Cortex of kidney (tissue), 1 donor: ENCODE measurements at places on chromosomes 2 and 18.

GRCh38 chr2:217459680-217460405 lies 543.0 kb downstream of the TNS1 start:
- DNase-seq, result no peak

GRCh38 chr2:230060672-230061293 lies 7.9 kb downstream of the SLC16A14 start:
- DNase-seq, result no peak

- no peak for DNase-seq
These were observed 469.9 kb downstream of the SOCS6 start for GRCh38 chr18:70758780-70759179.

DNA sequence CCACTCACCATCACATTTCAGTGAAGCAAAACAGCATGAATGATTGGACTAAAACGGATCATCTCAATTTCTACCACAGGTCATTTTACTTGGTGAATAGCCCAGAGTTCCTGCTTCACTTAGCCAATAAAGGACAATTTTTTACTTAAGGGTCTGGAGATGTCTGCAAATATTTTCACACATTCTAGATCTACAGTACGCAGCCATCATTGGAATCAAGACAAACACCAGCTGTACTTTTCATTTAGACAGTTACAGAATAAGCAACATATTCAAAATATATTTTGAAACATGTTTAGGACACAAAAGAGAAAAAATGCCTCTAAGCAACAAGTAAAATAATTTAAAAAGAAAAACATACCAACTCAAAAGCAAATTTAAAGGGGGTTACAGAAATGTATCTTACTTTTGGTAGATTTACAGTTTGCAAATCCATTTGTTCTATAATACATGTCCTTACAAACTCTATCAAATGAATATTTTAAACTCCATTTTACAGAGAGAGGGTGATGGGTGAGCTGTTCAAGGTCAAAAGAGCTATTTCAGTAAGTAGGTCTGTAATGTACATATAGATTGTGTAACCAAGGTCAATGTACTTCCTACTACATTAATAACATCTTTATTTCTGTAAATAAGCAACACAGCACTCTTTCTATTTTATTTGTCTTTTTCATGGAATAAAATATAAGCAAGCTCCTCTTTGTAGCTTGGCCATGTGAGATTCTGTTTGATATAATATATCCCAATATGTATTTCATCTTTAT lies 13.4 kb downstream of the PPP1R1C start:
- DNase-seq, result no peak

DNA sequence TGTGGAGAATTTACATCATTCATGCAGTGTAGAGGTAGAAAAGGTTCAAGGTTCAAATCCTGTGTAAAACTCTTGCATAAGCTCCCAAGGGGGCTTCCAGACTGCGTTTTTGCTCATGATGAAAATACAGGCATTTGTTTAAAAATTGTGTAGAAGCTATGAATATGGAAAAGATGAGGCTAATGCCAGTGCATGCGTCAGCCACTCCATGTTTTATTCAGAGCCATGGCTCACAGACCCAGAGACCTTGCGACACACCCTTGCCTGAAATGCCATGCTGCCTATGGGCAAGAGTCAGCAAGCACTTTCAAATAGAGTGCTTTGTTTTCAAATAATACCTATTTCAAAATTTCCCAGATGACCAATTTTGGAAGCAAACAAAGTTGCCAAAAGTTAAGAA lies 262.3 kb downstream of the TRIB2 start:
- no peak for DNase-seq

GRCh38 chr2:72949045-72949444 lies 31.7 kb downstream of the EMX1 start:
- DNase-seq, result no peak

DNA sequence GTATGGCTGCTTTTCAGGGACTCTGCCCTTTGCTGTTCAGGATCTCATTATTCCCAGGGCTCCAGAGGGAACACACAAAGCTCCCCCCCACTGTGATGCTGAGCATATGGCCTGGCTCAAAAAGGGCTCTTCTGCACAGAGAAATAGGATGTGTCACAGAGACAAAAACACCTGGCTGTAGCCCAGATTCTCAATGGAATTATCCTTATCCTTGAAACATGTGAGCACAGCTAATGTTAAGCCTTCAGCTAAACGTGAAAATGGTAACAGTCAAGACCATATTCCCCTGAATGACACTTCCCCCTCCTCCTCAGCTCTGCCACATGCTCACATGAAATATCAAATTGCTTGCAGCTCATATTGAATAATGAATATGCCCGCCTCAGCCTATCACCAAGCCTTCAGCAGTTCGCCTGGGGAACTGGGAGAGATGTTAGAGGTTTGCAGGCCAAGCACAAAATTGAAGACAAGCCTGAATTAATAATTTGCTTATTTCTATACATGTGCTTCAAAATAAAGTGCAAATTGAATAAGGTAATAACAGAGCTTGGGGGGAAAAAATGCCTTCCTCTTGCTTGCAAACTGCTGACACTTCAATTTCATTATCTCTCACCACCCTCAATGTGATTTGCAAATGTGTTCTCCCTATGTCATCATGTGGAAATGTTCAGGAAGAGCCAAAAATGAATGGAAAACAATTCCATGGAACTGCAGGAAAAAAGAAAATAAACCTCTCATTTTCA lies 181.0 kb upstream of the HNRNPA3 start:
- DNase-seq, result no peak

GRCh38 chr2:45986509-45986908 lies 310.7 kb upstream of the EPAS1 start:
- DNase-seq, result no peak

GRCh38 chr2:96934831-96935540 lies 51.4 kb downstream of the FAM178B start:
- DNase-seq, result no peak

DNA sequence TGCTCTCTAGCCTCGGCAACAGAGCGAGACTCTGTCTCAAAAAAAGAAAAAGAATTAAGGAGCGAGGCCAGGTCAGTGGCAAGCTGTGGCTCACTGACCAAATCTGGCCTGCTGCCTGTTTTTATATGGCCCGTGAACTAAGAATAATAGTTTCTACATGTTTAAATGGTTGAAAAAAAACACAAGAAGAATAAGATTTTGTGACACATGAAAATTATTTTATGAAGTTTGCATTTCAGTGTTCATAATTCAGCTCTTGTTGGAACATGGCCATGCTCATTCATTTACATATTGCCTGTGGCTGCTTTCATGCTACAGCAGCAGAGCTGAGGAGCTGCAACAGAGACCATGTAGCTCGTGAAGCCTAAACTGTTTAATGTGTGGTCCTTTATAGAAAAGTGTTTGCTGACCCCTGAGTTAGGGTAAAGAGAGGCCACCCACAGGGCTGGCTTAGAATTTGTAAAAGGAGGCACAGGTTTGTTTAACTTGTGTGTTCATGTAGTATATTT lies 59.5 kb downstream of the MFSD6 start:
- no peak for DNase-seq

DNA sequence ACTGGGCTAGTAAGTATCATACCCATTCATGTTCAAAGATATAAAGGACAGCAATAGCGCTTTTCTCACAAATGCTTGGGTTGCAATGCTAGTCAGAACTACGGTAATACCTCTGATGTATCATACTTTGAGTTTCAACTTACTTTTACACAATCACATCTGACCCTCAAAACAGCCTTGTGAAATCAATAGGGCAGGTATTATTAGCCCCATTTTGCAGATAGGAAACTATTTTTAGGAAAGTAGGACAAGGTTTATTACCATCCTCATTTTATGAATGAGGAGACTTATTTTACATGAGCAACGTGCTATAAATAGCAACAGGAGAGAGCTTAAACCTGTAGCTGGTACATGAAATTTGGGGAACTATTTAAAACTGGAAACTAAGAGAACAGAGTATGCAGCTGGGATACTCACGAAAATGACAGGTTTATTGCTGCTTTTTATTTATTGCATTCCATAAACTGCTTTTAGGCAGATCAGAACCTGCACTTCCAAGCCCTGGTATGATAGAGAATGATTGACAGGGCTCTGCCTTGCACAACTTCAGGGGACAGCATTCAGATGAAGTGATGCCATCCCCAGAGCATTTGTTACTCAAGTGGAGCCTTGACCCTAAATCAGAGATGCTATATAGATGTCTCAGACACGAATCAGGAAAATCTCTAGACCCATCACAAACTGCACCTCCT lies 42.4 kb upstream of the PPM1B start:
- DNase-seq, result no peak

DNA sequence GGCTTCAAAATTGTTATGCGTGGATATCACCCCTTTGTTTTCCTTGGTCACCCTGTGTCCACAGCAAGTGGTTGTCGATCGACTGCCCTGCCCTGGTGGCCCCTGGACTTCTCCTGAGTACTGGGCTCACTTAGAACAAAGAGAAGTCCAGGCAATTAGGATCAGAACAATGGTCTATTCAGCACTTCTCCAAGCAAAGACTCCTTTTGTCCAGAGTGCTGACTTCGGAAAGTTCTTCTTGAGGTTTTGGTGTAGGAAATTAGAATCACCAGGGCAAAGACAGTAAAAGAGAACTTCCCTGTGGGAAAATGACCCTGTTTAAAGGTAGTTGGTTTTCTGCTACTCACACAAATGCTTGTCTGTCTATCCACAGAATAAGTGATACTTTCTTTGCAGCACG lies 173.9 kb downstream of the FHOD3 start:
- no peak for DNase-seq

GRCh38 chr2:45123521-45124191 lies 114.4 kb upstream of the SIX2 start:
- DNase-seq, result no peak

GRCh38 chr2:227322530-227323205 lies 2.4 kb upstream of the MFF start:
- DNase-seq, result no peak

DNA sequence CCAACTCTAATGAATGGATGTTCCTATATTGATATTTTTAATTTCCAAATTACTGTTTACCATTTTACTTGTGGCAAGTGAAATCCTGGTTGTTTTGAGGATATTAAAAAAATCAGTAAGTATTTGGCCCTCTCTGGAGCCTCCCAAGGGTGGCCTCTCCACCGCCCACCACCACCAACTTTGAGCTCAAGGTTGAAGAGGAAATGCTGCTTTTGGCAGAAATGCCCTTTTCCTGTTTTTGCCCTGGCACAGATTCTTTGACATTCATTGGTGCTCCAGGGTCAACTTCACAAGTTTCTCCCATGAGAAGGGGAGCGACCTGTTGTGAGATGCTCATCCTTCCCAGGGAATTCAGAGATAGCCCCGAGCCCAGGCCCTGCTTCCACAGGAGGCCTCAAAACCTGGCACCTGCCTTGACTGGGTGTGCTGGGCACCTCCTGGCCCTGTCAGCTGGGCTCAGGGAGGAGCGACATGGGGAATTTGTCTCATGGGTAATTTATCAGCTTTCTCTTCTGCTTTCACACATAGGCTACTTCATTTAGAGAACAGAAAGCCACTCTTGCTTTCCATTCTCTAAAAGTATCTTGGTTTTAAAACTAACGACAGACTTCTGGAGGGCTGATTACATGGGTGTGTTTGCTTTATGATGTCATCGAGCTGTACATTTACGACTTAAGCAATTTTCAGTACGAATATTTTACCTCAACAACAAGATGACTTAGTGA lies 6.9 kb downstream of the CD8A start:
- DNase-seq, result no peak

- no peak for DNase-seq
These were observed 504.3 kb downstream of the DCC start for GRCh38 chr18:52844323-52844722.

DNA sequence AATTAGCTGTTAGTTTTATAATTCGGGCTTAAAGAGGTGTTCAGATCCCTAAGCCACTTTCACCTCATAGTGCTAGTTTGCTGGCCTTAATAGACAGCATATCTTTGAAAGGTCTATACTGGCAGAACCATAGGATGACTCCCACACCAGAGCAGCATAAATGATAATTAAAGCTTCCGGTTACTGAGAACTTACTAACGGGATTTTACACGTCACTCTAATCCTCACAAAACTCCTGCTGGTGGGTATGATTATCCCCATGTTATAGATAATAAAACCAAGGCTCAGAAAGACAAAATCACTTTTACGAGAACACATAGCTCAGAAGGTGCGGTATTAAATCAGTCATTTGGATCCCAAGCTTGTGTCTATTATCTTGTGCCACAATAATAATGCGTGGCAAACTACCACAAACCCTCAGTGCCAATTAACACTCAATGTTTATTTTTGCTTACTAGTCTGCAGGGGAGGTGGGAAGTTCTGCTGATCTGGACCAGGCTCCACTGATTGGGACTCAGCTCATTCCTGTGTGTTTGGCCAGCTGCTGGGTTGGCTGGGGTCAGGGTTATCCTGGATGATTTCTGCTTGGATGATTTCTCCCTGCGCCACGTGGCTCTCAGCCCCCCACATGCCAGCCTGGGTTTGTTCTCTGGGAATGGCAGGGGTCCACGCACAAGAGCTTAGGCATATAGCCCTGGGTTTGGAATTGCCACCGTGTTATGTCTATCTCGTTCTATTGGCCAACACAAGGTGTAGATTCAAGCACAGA lies 62.3 kb downstream of the TRIB2 start:
- no peak for DNase-seq

- DNase-seq, result no peak
These were observed 320.6 kb downstream of the LPIN1 start for GRCh38 chr2:12066986-12067385.

DNA sequence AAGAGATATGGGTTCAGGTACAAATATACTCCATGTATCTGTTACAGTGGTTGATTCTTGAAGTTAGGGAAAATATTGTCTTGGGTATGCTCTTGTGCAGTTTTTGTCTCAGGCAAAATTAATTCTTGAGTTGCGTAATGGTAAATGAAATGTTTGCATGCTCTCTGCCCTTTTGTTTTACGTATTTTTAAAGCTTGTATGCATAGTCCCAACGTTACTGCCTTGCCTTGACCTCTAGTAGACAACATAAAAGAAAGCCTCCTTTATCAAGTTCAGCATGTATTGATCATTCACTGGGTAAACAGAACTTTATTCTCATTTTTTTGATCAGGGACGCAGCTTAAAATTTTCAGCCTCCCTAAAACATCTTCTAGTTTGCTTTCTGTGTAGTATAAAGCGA lies 283.1 kb downstream of the THSD7B start:
- no peak for DNase-seq

DNA sequence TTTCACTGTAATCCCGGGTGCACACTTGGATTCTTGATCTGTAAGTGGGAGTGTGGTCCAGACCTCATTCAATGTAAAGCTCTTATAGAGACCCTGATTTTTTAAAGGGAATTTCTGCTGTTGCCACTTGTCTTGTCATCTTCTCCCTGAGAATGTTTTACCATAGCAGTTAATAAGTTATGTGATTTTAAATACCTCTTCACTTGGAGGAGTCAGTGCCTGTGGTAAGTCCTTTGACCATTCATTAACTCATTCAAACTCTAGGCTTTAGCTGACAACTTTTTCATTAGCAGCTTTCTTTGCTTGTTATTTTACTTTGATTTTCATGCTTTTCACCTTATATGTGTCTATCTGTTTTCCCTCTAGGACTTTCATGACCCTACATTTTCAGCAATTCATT lies 51.3 kb downstream of the FMNL2 start:
- DNase-seq, result no peak

- DNase-seq, result no peak
These were observed 129.8 kb downstream of the PXDN start for GRCh38 chr2:1614564-1614963.

- no peak for DNase-seq
These were observed 86.9 kb downstream of the KCTD1 start for GRCh38 chr18:26461405-26461804.

- no peak for DNase-seq
These were observed 112.8 kb upstream of the SEC11C start for GRCh38 chr18:59026831-59027410.
